ENCODE measurements at places on chromosomes 7 and 10.

DNA sequence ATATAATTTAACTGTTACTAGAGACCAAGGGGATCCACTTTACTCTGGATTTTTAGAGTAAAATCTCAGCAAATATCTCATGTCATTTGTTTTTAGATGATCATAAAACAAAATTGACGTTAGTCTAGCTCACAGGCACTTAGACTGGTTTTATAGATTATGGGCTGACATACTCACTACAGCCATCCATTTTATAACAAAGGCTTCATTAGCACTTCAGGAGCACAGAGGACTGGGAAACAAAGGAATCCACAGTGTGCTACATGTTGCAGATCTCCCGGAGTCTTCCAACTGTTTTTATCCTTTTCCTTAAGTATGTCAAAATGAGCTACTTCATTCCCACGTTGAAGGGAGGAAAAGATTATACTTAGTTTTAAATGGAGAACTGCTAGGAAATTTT lies 15.9 kb upstream of the SCRN1 start:
- DNase-seq: no peak

GRCh38 chr7:105126436-105126975 lies 112.5 kb downstream of the KMT2E start:
- DNase-seq: no peak

DNA sequence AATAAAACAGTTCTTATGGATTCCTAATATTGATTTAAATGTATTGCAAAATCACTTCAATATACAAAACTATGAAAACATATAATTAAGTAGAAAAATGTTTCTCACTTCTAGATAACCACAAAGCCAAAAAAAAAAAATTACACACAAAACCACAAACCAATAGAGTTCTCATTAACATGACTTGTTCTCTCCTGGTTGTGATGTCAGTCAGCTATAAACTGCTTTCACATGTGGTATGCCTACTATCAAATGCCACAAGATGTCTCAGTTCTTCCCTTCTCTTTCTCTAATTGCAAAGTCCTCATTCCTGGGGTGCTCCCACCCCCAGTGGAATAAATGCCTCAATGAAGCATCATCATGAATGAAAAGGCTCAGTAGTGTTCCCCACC lies 16.6 kb downstream of the GNAI1 start:
- DNase-seq: peak; percentile 86

DNA sequence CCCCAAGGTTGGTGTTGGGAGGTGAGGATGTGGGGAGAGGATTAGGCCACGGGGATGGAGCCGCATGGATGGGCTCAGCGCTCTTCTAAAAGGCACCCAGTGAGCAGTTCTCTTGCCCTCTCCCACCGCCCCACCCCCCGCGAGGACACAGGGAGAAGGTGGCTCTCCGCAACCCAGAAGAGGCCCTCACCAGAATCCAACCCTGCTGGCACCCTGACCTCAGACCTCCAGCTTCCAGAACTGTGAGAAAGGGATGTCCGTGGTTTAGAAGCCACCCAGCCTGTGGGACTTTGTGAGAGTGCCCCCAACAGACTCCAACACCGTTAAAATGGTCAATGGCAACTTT lies 242.8 kb upstream of the PPP2R2D start:
- no peak for DNase-seq

GRCh38 chr7:49255054-49255453 lies 330.7 kb downstream of the CDC14C start:
- DNase-seq: no peak

DNA sequence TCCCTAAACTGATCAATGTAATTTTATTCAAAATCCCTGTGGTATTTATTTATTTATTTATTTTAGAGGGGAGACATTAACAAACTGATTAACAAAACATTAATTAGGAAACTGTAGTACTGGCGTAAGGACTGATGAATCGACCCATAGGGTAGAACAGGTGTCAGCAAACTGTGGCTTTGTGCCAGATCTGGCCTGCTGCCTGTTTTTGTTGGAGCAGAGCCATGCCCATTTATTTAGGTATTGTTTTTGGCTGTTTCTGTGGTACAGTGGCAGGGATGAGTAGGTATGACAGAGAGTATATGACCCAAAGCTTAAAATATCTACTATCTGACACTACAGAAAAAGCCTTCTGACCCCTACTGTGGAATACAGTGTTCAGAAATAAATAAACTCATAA lies 332.5 kb upstream of the ETV1 start:
- DNase-seq: no peak

GRCh38 chr10:58555170-58555929 lies 42.7 kb downstream of the BICC1 start:
- no peak for DNase-seq

- no peak for DNase-seq
These were observed 83.5 kb downstream of the ZNF777 start for GRCh38 chr7:149377386-149377785.

Data from amniotic epithelial cell (primary cell).